ENCODE measurements at places on chromosomes 2 and 18. TPM values are rescaled to one million over a fixed set of nuclear protein-coding genes. Genes with fewer than 3 reads are reported as not detected.

DNA sequence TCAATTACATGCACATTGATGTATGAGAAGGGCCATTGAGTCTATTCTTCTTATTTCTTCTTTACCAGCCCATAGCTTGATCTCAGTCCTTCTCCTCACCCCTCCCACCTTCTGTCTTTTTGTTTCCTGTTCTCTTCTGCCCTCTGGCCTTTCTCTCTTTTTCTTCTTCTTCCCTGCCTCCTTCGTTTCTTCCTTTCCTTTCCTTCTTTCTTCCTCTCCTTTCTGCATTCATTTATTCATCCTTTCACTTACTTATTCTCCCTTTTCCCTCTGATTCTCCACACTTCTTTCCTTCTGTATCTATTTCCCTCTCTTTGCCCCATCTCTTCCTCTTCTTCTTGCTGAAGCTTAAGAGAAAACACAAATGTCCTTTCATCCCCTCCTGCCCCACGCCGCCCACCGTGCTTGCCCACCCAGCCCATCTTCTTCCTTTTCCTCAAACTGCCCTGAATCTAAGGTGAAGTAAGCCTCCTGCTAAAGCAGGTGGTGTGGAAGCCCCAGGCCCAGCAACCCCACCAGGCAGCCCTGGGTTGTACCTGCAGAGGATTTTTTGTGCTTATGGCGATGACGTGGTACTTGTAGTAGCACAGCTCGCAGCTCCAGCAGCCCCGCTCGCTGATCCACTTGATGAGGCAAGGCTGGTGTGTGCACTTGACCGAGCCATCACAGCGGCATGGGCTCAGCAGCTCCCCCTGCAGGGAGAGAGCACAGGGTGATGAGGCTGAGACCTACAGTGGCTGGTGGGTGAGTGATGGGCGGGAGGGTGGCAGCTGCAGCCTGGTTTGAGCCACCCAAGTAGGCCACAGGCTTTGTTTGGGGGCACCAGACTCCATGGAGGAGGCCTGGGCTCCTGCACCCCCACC, 89.0 kb downstream of the MARCHF4 start:
- no peak for DNase-seq

DNA sequence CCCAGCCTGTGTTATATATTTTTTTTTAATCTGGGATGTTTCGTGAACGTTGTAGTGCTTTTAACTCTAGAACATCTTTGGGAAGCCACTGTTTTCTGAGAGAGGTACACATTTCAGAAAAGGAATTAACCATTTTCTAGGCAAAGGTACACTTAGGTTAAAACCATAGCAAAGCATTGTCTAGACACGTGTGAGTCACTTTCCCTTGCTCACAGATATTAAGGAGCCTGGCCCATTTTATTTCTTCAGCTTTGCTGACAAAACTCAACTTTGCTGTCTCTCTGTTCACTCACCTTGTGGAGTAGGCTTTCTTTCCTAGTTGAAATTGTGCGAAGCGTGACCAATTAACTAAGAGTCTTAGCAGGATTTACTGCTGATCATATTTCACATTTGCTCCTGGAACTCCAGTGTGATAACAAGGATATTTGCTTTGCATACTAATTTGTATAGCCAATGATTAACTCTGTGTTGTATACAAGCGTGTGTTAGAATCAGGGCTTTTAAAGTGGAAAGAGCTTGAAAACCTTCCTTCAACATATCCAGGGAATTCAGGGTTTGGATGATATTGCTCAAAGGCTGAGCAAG, 215.0 kb upstream of the AGAP1 start:
- DNase-seq: no peak

- no peak for DNase-seq
Observed at GRCh38 chr2:33272001-33272400, 204.4 kb upstream of the RASGRP3 start.

The IL18R1 gene
- total RNA-seq: 5.2 TPM

The SLC23A3 gene
- 5.8 TPM for total RNA-seq

The PMAIP1 gene
- 1.2 TPM for total RNA-seq

- no peak for DNase-seq
Observed at GRCh38 chr2:162492225-162492624, 148.3 kb downstream of the GCA start.

DNA sequence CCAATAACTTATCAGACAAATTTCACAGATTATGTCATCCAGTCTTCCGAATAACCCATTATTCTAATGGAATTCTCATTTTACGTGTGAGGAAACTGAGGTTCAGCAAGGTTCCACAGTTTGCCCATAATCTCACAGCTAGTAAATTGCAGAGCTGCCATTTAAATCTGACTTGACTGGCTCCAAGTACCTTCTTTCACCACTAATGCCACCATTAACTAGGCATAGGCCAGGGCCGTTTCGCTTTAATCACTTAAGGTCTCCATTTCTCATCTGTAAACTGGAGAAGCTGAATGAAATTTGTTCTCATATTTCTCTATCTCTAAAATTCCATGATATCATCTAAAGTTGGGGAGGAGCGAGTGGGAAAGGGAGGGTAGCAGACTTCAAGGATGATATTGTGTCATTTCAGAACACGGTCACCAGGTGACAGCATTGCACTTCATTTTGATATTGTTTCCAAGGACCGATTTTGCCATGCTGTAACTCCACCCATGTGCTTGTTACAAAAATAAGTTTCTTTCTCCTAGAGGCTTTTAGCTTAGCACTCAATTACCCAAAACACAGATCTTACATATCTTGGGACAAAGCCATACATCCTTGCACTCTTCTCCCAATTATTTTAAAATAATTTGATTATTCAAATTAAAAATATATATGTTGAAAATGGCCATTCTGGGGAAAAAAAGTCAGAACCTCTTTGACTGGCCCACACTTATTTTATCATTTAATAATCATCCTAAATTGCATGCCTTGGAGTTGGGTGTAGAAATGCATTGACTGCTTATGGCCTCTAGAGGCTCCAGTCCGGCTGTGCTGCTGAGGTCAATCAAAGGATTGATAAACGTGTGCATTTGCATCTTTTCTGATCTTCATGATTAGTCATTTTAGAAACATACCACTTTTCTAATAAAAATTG, 123.8 kb downstream of the AKAIN1 start:
- DNase-seq: peak; percentile 23

- no peak for DNase-seq
Observed at GRCh38 chr2:188079196-188079595, 212.5 kb upstream of the GULP1 start.

DNA sequence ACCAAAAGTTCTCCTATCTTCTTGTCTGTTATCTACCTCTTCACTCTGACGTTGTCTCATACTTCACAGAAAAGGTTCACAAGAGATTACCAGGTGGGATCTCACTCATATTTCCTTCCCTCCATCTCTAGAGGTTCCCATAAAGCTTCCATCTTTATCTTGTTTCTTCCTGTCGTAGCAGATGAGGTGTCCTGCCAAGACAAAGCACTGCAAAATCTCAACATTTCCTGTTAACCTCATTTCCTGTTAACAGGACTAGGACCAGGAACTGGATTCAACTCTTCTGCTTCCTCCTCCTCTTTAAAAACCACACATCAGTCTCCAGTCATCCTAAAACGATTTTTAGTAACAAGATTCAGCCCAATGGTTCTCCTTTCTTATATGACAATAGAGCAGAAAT, 512.8 kb upstream of the NRP2 start:
- DNase-seq: no peak

DNA sequence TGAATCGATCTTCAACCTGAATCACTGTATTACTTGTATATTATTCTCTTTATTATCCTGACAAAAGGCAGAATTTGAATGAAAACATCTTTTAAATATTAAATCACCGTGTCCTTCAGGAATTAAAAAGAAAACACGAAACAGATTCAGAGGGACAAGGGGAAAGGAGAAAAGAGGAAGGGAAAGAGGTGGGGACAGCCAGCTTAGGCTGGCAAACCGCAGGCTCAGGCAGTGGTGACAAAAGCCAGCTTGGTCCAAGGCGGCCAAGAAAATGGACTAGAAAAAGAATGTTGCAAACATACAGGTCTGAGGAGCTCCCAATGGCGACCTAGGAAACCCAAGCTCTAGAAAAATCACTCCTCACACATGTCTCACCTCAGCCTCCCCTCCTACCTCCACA, 6.8 kb downstream of the B4GALT6 start:
- DNase-seq: no peak

DNA sequence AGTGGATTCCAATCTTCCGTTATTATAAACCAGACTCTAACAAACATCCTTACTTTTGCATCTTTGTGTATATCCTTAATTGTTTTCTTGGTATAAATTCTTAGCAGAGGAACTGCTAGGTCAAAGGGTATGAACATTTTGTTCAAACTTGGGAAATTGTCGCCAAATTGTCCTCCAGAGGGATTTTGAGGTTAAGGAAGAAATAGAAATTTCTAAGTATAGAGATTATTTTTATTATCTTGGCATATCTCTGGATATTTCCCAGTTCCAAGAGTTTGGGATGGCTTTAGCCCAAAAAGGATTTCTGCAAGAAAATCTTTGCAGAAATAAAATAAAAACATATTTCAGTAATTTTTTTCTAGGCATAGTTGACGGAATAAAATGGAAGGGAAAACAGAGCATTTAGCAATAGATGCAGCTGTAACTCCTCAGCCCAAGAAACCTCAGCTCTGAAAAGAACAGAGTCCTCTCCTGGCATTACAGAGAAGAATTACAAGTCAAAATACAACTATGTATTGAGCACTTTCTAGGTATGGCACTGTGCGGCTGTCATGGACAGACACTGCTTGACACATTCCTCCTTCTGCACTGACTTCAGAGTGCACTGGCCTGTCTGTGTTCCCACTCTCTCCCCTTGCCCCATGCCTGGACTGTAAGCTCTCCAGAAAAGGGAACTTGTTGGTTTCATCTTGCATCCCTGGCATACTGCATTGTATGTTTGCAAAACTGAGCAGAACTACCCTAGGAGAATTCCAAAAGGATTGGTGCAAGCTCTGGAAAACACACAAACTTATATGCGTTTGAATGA, 117.3 kb upstream of the STON1 start:
- no peak for DNase-seq

DNA sequence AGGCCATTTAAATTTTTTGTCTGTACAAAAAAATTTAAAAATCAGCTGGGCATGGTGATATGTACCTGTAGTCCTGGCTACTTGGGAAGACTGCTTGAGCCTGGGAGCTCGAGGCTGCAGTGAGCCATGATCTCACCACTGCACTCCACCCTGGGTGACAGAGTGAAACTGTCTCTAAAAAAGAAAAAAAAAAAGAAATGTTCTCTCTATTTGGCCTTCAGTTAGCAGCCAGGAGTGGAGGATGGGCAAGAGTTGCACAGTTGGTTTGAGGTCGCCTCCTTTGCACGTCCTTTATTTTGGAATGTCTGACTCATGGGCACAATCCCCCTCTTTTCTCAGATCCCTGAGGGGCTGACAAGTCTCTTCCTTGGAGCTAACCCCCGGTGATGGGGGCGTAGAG, 26.3 kb downstream of the ITM2C start:
- DNase-seq: no peak

DNA sequence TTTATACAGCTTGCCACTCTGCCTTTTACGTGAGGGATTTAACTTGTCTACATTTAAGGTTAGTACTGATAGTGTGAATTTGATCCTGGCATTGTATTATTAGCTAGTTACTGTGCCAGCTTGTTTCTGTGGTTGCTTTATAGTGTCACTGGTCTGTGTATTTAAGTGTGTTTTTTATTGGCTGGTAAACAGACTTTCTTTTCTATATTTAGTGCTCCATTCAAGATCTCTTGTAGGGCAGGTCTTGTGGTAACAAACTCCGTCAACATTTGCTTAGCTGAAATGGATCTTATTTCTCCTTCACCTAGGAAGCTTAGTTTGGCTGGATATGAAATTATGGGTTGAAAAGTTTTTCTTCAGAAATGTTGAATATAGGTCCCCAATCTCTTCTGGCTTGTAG, 1971.0 kb upstream of the LRRTM1 start:
- DNase-seq: no peak

GRCh38 chr18:36454848-36455458, 157.4 kb downstream of the FHOD3 start:
- no peak for DNase-seq

- DNase-seq: no peak
Observed at GRCh38 chr2:168344706-168345105, 97.3 kb upstream of the STK39 start.

The EML4 gene
- total RNA-seq: 88.3 TPM

The CERKL gene
- total RNA-seq: not detected

GRCh38 chr2:189222468-189223105, 43.0 kb upstream of the COL5A2 start:
- DNase-seq: peak; percentile 65

Measured in mucosa of descending colon (tissue), 3 donors.